ENCODE measurements at places on chromosomes 5 and 9.

- no peak for DNase-seq
Measured at GRCh38 chr9:88969646-88970373, 21.5 kb upstream of the S1PR3 start.

GRCh38 chr5:180860273-180860886, 696 bp downstream of the ZFP62 start:
- no peak for DNase-seq

GRCh38 chr5:58071566-58071965, 388.3 kb downstream of the PLK2 start:
- no peak for DNase-seq

- no peak for DNase-seq
Measured at GRCh38 chr5:77590347-77590746, 48.2 kb downstream of the OTP start.

Data from NCI-H1048 (cell line).